ENCODE measurements at places on chromosomes 1 and 21. TPM values are rescaled to one million over a fixed set of nuclear protein-coding genes. Genes with fewer than 3 reads are reported as not detected.

TMCO4 gene
- total RNA-seq, result 11.4 TPM

LENEP gene
- total RNA-seq, result not detected

GRCh38 chr1:18032172-18032859 lies 75.3 kb upstream of the IGSF21 start:
- DNase-seq, result no peak

ITLN2 gene
- not detected for total RNA-seq

LEFTY1 gene
- total RNA-seq, result 0.19 TPM

KPRP gene
- total RNA-seq, result not detected

AMY2A gene
- not detected for total RNA-seq
